Hematopoietic multipotent progenitor cell (in vitro differentiated cells): ENCODE measurements at places on chromosomes 1 and 21.

GRCh38 chr1:60747353-60747752 lies 335.0 kb upstream of the NFIA start:
- DNase-seq = no peak

DNA sequence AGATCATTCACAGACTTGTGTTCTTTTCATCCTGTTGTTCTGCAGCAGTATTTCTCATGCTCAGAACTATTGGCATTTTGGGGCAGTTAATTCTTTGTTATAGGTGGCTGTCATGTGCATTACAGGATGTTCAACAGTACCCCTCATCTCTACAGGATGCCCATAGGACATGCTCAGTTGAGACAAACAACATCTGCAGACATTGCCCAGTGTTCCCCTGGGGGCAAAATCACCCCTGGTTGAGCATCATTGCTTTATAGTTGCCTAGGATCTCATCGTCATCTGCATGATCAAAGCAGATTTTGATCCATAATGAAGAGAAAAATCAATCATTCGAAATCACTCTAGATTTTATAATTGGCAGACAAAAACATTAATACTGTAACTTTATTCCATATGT lies 222.5 kb upstream of the CACYBP start:
- no peak for DNase-seq

DNA sequence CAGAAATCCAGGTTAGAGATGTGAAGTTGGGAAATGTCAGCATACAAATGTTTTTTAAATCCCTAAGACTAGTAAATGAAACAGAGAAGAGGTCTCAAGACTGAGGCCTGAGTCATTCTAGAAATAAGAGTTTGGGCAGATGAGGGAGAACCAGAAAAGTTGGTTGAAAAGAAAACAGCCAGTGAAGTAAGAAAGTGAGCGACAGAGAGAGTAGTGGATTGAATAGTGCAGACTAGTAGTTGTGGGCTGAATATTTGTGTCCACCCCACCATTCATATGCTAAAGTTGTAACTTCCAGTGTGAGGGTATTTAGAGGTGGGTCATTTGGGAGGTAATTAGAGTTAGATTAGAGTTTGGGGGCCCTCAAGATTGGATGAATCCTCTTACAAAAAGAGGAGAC lies 889.2 kb downstream of the TTLL7 start:
- DNase-seq = no peak

- no peak for DNase-seq
These were observed 5.7 kb upstream of the CSTB start for GRCh38 chr21:43781846-43782245.

DNA sequence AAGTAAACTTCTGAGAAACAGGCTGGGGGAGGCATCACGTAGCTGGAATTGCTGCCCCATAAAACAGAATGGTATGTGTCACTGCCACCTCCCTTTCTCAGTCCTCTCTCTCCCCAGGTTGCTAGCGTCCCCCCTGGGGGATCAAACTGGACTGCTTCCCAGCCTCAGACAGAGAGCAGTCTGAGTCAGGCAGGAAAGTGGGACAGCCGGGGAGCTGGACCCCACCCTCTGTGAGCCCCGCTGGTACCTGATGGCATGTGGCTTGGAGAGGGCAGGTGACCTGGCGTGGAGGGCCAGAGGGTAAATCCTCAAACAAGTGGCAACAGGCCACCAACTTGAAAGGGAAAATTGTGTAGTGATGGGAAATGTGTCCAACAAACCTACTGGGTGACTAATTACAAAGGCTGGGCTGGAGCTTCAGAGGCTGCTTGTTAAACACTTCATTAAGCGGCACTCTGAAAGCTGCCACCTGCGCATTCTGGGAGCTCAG lies 1.0 kb upstream of the SFN start:
- DNase-seq = no peak

GRCh38 chr1:190453550-190453949 lies 24.1 kb downstream of the BRINP3 start:
- peak; percentile 1 for DNase-seq

- no peak for DNase-seq
These were observed 94.7 kb downstream of the CCDC185 start for GRCh38 chr1:223487887-223488259.

GRCh38 chr1:234311414-234311813 lies 61.8 kb upstream of the COA6 start:
- DNase-seq = no peak
